Lung microvascular endothelial cell (primary cell): ENCODE measurements at places on chromosomes 5 and 9.

DNA sequence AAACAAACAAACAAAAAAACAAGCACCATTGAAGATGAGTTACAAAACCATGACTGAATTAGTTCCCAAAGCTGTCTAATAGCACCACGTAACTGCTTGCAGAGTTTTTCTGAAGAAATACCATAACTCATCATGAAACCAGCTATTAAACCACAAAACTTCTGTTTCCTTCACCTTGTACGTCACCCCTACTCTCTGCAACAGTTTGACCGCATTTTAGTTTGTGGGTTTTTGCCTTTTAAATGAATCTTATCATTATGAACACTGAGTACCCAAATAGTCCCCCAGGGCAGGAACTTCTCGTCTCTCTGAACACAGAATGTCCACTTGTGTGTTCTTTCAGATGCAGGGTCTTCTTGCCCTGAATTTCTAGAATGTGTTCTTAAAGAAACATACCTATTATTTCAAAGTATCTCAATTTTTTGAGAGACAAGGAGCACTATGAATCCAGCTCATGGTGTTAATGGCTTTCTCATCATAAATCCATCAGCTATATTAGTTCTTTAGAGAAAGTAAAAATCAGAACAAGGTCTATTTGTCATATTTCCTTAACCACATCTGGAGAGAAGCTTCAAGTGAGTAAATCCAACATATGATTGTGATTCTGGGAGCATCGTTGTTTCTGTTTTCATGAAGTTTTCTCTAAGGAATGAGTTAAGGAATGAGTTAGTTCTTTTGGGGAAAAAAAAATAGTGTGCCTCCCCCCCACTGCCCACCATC lies 210.6 kb downstream of the AUH start:
- DNase-seq = no peak

DNA sequence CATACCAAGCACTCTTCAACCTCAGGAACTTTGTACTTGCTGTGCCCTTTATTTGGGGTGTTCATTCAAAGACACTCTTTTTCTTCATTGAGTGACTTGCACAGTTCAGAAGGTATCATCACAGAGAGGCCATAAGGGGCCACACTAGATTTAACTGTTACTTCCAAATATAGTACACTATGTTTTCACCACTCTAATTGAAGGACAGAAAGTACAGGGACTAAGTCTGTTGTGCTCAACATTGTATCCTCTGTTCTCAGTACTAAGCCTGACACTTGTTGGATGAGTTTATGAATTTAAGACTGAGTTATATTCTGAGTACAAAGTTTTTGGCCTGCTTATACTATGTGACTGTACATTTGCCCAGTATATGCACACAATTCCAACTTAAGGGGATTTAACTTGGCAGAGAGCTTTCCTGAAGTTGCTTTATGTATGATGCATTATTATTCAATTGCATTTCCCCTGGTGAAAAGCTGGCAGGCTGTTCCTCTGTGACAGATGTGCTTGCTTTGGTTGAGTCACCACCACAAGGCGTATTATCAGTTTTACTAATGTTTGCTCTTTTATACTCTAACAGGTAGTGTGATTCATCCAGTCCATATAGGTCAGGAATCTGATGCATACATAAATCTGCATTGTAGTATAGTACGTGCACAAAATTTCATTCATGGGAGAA lies 714.8 kb downstream of the TLR4 start:
- no peak for DNase-seq

DNA sequence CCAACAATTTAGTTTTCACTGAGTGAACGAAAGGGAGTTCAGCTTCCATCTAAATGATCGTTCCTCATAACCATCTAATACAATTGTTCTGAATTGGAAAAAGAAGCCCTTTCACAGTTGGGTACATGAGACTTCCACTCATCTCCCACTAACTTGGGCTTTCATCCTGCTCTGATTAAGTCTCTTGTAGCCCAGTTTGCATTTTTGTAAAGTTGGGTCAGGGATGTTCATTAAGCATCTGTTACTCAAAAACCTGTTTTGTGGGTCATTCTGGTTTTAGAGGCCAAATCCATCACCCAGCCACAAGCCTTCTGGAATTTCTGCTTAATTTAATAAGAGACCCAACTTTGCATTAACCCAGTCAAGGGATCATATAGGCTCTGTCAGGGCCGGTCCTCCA lies 385.3 kb downstream of the BNC2 start:
- DNase-seq = no peak

- no peak for DNase-seq
Observed at GRCh38 chr9:115111874-115112273, 6.1 kb downstream of the TNC start.

- no peak for DNase-seq
Observed at GRCh38 chr5:170301149-170301548, 3.6 kb upstream of the LCP2 start.
